PC-9 (cell line): ENCODE measurements at places on chromosomes 16 and 17. TPM values are rescaled to one million over a fixed set of nuclear protein-coding genes. Genes with fewer than 3 reads are reported as not detected.
A peak's percentile ranks its signal among the peaks of the same experiment; 100 is the strongest.

DNA sequence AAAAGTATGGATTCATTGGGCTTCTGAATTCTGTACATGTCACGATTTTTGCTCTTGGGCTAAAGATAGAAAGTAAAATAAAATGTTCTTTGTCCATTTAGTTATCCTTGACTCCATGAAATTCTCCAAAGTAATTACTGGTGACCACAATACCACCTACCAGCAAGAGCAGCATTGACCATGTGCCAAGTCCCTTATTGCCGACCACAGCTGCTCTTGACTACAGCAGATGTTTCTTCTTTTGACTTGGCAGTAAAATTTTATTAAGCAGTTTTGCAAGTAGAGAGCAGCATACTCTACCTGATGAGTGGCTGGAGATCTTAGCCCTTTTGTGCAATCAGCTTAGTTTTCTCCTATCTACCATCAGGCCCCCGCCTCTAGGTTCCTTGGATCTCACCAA is 152.2 kb upstream of the TBX2 start:
- no peak overlapping the region for H3K4me3 ChIP-seq
- H3K27ac ChIP-seq, result no peak overlapping the region
- no peaks in the 10 kb centered on the region for H3K4me1 ChIP-seq
- no peaks in the 10 kb centered on the region for H3K36me3 ChIP-seq
- no peaks in the 10 kb centered on the region for H3K27me3 ChIP-seq

- H3K4me3 ChIP-seq, result no peak overlapping the region
- H3K27ac ChIP-seq, result no peak overlapping the region
- H3K36me3 ChIP-seq, result no peaks in the 10 kb centered on the region
- no peaks in the 10 kb centered on the region for H3K27me3 ChIP-seq
- peaks cover 10% of the 10 kb centered on the region for H3K4me1 ChIP-seq
Observed at GRCh38 chr16:68528233-68528632, 10.9 kb upstream of the ZFP90 start.

- H3K4me1 ChIP-seq, result no peaks in the 10 kb centered on the region
- no peaks in the 10 kb centered on the region for H3K27me3 ChIP-seq
- no peaks in the 10 kb centered on the region for H3K36me3 ChIP-seq
- no peak overlapping the region for H3K27ac ChIP-seq
- no peak for DNase-seq
Observed at GRCh38 chr17:17324616-17325015, 21.4 kb downstream of the NT5M start.

DNA sequence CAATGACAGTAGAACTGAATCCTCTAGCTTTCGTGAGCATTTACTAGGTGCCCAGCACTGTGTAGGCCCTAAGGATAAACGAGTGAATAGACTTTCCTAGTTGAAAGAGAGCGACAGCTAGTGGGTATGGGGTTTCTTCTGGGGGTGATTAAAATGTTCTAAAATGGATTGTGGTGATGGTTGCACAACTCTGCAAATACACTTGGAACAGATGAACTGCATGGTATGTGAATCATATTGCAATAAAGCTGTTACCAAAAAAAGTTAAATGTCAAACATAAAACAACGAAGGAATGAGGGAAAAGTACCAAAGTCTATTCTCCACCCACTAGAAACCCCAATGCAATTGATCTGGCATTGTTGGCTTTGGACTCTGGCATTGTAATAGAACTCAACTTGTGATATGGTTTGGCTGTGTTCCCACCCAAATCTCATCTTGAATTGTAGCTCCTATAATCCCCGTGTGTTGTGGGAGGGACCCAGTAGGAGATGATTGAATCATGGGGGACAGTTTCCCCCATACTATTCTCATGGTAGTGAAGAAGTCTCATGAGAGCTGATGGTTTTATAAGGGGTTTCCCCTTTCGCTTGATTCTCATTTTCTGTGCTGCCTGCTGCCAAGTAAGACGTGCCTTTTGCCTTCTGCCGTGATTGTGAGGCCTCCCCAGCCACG is 70.5 kb downstream of the MARF1 start:
- no peaks in the 10 kb centered on the region for H3K36me3 ChIP-seq
- DNase-seq, result no peak
- H3K4me1 ChIP-seq, result peaks cover 67% of the 10 kb centered on the region
- H3K27me3 ChIP-seq, result no peaks in the 10 kb centered on the region
- H3K27ac ChIP-seq, result peak overlapping the region; percentile 79
- no peak overlapping the region for H3K4me3 ChIP-seq

DNA sequence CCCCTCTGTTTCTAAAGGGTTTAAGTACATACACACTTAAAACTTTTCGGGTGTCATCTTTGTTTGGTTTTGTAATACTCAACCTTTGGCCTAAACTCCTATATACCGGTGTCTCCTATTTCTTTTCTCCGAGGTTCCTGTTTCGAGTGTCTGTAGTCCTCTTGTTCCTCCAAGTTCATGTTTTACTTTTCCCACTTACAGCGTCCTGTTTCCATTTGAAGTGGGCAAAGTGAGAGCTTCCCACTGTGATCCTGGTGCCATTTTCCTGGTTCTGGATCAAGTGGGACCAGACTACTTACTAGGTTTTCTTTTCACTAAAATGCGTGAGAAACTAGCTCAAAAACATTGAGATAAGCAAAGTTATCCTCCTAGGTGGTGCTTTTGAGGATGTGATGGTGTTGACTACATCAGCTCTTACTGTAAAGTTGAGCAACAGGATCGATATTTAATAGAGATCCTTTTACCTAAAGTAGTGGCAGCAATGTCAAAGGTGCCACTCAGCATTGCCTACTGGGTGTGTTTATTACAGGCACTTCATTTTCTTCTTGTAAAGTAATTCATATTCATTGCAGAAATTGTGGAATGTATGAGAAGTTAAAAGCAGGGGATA is 1.3 kb downstream of the PSMD3 start:
- peak overlapping the region; percentile 100 for H3K4me3 ChIP-seq
- H3K27ac ChIP-seq, result no peak overlapping the region
- H3K36me3 ChIP-seq, result peaks cover 17% of the 10 kb centered on the region
- no peak for DNase-seq
- H3K4me1 ChIP-seq, result peaks cover 15% of the 10 kb centered on the region
- H3K27me3 ChIP-seq, result no peaks in the 10 kb centered on the region

The GINS2 gene
- 18.4 and 20.2 TPM in 2 replicates for total RNA-seq

GRCh38 chr17:46876353-46876887 is 25.0 kb downstream of the WNT9B start:
- H3K27ac ChIP-seq, result no peak overlapping the region
- no peak overlapping the region for H3K4me3 ChIP-seq
- no peaks in the 10 kb centered on the region for H3K4me1 ChIP-seq
- no peaks in the 10 kb centered on the region for H3K36me3 ChIP-seq
- DNase-seq, result peak; percentile 57
- H3K27me3 ChIP-seq, result peaks cover 10% of the 10 kb centered on the region; the same call in 1 of the 2 replicates

DNA sequence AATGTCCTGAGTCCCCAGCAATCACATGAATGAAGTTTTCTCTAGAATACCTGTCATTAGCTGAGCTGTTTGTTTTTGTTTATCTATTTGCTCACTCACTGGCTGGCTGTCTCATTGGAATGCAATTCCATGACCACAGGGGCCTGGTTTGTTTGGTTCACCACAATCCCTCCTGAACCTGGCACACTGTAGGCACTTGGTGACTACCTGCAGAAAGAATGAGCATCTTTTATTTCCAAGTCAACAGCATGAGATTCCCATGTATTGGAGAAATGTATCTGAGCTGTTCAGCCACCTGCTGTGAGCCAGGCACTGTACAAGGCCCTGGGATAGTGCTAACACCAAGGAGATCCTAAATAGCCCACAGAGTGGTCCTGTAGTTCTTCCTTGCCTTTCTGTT is 345.1 kb downstream of the XYLT1 start:
- no peak overlapping the region for H3K4me3 ChIP-seq
- no peaks in the 10 kb centered on the region for H3K36me3 ChIP-seq
- DNase-seq, result no peak
- no peak overlapping the region for H3K27ac ChIP-seq

DNA sequence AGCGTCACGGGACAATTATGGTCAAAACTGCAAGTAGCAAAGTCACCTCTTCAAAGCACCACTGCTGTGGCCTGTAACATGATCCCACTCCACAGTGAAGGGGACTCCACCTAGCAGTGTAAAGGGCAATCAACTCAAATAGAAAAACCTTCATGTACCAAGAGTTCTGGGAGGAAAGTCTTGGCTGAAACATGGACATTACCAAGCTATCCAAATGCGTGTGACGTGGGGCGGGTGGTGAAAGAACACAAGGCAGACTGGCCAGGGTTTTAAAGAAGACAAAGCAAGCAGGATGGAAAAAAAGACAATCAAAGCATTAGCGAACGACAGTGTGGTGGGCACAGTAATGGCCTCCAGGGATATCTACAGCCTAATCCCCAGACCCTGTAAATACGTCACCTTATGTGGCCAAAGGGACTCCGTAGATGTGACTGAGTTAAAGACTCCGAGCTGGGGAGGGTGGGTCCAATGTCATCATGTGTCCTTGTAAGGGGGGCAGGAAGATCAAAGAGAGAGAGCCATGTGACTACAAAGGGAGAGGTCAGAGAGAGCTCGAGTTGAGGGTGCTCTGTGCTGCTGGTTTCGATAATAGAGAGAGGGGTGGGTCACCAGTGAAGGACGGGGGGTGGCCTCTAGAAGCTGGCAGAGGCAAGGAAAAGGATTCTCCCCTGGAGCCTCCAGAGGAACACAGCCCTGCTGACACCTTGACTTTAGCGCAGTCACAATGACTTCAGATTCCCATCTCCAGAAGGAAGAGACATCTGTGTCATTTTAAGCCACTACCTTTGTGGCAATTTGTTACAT is 6.0 kb downstream of the HSDL1 start:
- peak overlapping the region; percentile 54 for H3K27ac ChIP-seq
- H3K4me3 ChIP-seq, result no peak overlapping the region
- no peaks in the 10 kb centered on the region; the same call in 1 of the 2 replicates for H3K36me3 ChIP-seq
- H3K27me3 ChIP-seq, result no peaks in the 10 kb centered on the region

The LAT gene
- 12.4 and 13.0 TPM in 2 replicates for total RNA-seq

DNA sequence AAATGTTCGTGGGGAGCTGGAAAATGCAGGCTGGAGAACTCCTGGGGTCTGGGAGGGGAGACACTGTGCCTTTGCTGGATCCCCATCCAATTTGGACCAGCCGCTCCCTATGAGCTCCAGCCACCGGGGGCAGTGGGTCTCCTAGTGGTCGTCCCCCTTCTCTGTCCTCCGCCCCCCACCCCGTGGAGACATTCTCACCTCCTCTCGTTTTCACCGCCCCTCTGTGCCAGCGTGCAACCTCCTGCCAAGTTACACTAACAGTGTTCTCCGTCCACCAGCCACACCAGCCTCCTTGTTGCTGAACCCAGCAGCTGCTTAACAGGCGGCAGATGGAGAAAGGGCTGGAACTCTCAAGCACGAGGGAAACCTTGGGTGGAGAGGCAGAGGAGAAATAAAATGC is 67.4 kb upstream of the SOX9 start:
- H3K36me3 ChIP-seq, result no peaks in the 10 kb centered on the region
- no peak for DNase-seq
- H3K27me3 ChIP-seq, result no peaks in the 10 kb centered on the region
- H3K27ac ChIP-seq, result no peak overlapping the region
- no peak overlapping the region for H3K4me3 ChIP-seq
- H3K4me1 ChIP-seq, result no peaks in the 10 kb centered on the region

GRCh38 chr16:9661336-9662017 is 520.8 kb downstream of the GRIN2A start:
- no peaks in the 10 kb centered on the region for H3K36me3 ChIP-seq
- H3K27ac ChIP-seq, result no peak overlapping the region
- H3K4me1 ChIP-seq, result no peaks in the 10 kb centered on the region
- H3K4me3 ChIP-seq, result no peak overlapping the region
- no peak for DNase-seq
- peaks cover 30% of the 10 kb centered on the region; the same call in 1 of the 2 replicates for H3K27me3 ChIP-seq
